ENCODE measurements at places on chromosomes 16 and 17. TPM values are rescaled to one million over a fixed set of nuclear protein-coding genes. Genes with fewer than 3 reads are reported as not detected.

- DNase-seq = no peak
These were observed 2.9 kb downstream of the CTRL start for GRCh38 chr16:67928561-67929364.

DNA sequence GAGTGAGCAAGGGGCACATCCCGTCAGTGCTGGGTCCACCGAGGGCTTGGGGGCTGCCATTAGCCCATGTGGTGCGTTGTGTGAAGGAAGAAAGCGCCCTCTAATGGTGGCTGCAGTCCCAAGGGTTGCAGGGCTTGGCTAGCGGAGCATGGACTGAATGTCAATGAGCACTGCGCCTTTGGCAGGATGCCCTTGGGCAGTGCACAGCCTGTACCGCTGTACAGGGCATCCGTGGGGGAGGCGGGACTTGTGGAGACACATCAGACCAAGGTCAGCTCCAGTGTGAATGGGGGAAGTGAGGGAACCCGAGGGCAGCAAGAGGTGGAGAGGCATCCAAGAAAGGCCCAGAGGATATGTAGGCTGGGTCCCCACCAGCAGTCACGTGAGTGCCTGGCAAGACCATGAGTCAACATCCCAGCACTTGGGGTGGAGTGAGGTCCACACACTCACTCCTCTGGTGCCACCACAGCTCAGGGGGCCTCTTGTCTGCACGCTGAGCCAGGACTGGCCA, 75.5 kb upstream of the MED9 start:
- DNase-seq = no peak

- DNase-seq = no peak
These were observed 13.9 kb downstream of the CD300A start for GRCh38 chr17:74480290-74480689.

PSMC3IP gene
- not detected for total RNA-seq
